ENCODE measurements at places on chromosomes 6 and 20. TPM values are rescaled to one million over a fixed set of nuclear protein-coding genes. Genes with fewer than 3 reads are reported as not detected.

WFDC5 gene
- total RNA-seq, result not detected

SLC17A1 gene
- total RNA-seq, result 0.10 TPM

ENPP5 gene
- not detected for total RNA-seq

RAET1L gene
- 0.47 TPM for total RNA-seq

TBCC gene
- total RNA-seq, result 15.7 TPM

POM121L2 gene
- total RNA-seq, result not detected

BMP2 gene
- total RNA-seq, result 0.64 TPM

DPPA5 gene
- total RNA-seq, result not detected

CLIC5 gene
- total RNA-seq, result not detected

FAXC gene
- 5.1 TPM for total RNA-seq

TCF15 gene
- total RNA-seq, result not detected

C6orf62 gene
- 52.0 TPM for total RNA-seq

TSHZ2 gene
- not detected for total RNA-seq

PCED1A gene
- total RNA-seq, result 16.1 TPM

ADGRG6 gene
- total RNA-seq, result 52.7 TPM

PRKN gene
- 0.07 TPM for total RNA-seq

MYMX gene
- not detected for total RNA-seq

FANCE gene
- total RNA-seq, result 3.1 TPM

C20orf141 gene
- 0.36 TPM for total RNA-seq

Measured in A549 treated with RU486 at 1 μM for 4 hours (cell line).